ENCODE measurements at places on chromosomes 6 and 20. TPM values are rescaled to one million over a fixed set of nuclear protein-coding genes. Genes with fewer than 3 reads are reported as not detected.

PGK2 gene
- not detected for total RNA-seq

ECHDC1 gene
- total RNA-seq: 56.0 TPM

SOBP gene
- total RNA-seq: 0.75 TPM

WFDC2 gene
- total RNA-seq: not detected

BCLAF1 gene
- total RNA-seq: 98.3 TPM

Data from A549 treated with Hydrocortisone at 1 μM for 4 hours (cell line).